ENCODE measurements at places on chromosomes 5 and 9.

- DNase-seq: no peak
Measured at GRCh38 chr5:57405984-57406383, 76.6 kb downstream of the ACTBL2 start.

- no peak for DNase-seq
Measured at GRCh38 chr9:38018958-38019602, 49.9 kb downstream of the SHB start.

- DNase-seq: no peak
Measured at GRCh38 chr5:54742417-54742891, 224.9 kb downstream of the SNX18 start.

DNA sequence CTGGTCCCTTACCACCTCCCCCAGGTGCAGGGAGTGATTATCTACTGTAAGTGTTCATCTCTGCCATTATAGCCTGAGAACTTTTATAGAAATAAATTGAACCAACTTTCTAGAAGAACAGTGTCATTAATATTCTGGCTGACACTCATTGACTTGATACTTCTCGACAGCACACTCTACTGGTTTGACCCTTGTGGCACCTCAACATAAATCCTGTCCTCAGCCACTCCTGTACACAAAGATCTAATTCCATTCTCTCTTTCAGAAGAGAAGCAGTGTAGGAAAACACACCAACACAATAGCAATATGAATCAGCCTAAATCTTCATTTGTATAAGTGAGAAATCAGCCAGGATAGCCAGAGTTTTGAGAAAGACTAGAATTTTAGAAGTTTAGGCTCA is 417.7 kb downstream of the TAF11L14 start:
- no peak for DNase-seq

DNA sequence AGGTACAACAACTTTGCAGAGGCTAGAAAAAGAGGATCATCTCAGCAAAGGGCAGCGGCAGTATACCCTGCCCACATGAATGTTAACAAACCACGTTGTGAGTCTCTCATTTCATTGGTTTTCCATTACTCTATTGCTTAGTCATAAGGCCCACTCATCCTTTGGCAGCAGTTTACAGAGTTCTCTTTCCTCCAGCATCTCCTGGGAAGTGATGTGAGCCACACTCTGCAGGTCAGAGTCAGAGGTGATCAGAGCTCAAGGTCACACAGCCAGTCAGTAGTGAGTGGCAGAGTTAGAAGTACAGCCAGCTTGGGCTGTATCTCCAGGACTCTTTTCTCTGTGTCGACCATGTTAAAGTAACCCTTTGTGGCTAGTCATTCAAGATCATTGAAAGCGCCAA is 599.6 kb upstream of the GRAMD2B start:
- DNase-seq: no peak

DNA sequence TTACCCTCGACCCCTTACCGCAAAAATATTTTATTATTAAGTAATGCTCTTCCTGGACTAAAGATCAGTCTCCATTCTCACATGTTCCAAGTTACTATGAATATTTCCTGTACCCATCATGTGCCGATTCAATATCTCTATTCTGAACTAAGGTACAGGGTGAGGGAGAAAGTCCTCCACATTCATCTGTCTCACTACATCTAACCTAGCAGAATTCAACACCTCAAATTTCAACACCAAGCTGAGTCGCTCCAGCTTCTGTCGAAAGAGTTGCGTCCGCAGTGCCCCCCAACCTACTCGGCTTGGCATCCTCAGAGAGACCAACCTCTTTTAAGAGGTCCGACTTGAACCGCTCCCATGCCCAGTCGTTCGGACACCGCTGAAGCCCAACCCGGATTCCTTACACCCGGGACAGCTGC is 1.0 kb downstream of the CERT1 start:
- no peak for DNase-seq

- peak; percentile 33 for DNase-seq
Measured at GRCh38 chr9:111926421-111926875, 29.8 kb downstream of the UGCG start.

DNA sequence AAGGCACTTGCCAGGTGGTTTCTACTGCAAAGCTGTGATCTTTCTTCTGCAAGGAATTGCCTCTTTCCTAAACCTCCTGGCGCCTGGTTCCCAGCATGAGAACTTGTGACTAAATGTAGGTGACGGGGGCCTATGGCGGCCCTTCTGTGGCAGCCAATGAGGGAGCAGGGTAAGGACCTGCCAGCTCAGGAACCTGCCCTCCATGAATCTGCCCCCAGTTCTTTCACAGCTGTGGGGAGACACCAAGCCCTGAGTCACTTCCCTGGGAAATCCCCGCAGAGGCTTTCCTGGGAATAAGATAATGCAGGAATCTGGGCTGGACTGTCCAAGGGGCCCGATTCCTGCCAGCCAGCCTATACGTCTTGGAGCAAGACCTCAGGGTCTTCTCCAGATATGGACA is 56.7 kb upstream of the CTNNA1 start:
- no peak for DNase-seq

GRCh38 chr5:115920171-115920725 is 42.0 kb upstream of the LVRN start:
- DNase-seq: no peak

GRCh38 chr9:137174722-137175293 is 3.0 kb upstream of the TMEM210 start:
- DNase-seq: no peak

DNA sequence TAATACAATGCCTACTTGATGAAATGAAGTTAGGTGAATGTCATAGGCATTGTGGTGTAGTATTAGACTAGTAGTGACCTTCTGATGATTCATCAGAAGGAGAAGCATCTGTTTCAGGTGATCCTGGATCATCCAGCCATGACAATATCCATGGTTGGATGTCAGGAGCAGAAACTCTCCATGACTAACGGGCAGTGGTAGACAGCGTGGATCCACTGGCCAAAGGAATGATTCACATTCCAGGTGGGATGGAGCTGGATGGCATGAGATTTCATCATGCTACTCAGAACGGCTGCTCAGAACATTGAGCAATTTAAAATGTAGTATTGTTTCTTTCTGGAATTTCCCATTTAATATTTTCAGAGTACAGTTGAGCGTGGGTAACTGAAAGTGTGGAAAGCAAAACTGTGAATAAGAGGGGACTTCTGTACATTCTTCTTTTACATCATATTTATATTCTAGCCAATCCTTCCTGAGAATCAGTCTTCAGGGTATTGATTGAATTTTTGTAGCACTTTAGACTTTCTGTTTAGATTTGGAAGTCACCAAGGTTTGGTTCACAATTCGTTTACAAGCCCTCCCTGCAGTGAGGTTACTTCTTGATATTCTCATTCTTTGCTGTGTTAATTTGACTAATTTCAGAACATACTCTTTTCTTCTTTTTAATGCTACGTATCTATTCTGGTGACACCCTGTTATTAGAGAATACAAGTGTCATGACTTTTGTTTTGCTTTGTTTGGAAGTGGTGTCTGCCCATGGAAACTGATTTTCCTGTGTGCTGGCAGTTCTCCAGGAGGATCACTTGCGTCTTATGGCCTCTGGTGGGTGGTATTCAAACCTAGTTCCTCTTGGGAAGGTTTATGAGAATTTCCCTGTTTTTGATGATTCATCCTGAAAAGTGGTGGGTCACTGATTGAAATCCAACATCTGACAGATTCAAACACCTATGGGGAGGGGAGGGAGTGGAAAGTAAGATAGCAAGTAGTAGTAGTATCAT is 12.2 kb upstream of the CLINT1 start:
- no peak for DNase-seq
